ENCODE measurements at places on chromosomes 3 and 15.

DNA sequence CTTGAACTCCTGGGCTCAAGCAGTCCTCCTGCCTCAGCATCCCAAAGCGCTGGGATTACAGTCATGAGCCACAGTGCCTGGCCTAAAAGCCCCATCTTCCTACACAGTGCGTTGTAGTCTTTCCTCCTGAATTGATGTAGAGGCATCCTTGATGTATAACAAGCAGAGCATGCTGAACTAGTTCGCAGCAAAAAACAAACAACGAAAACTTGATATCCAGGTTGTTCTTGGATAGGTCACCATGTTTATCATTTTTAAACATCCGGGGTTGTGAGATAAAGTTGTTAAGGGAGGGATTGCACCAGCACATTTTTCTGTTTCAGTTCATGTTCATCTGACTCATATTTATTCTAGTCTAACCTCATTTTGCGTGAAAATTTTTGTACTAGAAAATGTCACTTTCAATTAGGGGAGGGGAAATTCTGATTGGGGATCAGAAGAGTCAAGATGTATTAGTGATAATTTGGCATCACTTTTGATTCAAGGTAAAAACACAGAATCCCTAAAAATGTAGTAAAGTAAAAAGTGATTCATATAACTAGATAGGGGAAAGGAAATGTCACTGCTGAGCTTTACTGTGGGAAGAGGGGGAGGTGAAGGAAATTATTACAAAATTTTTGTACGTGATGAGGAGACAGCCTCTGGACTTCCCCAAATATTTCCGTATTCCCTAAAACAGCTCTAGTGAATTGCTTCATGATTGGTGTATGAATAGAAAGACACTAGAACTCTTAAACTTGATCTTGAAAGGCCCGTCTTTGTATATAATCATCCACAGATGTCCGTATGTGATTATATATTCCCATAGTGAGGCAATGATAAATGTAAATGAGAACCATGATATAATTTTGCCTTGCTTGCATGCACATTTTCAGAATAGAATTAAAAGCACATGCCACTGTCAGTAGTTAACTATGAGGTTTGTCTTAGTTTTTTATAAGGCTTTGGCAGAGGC lies 22.9 kb downstream of the RAB8B start:
- no peak for DNase-seq

DNA sequence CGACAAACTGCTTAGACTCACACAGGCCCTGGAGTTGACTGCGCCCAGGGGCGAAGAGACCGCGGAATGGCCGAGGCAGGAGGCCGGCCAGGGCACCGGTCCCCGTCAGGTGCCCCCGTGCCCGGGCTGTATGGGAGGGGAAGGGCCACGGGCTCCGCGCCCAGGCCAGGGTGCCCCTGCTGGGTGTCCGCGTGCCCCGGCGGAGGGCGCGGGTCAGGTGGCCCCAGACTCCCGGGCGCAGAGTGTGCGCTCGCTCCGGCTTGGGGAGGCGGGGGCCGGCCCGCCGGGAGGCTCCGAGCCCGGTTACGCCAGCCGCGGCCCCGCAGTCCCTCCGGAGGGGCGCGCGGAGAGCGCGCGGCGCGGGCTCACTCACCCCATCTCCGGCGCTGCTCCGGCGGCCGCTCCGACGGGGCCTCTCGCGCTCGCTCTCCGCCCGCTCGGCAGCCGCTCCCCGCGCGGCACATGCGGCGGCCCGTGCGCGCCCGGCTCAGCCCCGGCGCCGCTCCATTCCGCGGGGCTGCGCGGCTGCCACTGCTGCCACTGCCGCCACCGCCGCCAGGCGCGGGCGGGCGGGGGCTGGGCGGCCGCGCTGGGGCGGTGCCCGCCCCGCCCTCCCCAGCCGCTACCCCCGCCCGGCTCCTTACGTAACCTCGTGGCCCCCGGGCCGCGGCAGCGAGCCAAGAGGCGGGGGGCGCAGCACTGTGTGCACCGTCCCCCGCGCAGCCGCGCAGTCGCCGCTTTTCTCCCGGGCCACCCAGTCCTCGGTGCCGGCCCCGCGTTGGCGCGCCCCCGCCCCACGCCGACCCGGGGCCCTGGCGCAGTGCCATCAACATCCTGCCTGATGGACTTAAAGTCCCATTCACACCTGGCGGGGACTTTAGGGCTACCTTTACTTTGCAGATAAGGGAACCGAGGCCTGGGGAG lies at the start of gene HOMER2:
Gene HOMER2 (minus strand): TSS at position 563 of the 924 bp plus-strand sequence. CDS start 185 bp downstream, at position 378.
- DNase-seq = no peak

DNA sequence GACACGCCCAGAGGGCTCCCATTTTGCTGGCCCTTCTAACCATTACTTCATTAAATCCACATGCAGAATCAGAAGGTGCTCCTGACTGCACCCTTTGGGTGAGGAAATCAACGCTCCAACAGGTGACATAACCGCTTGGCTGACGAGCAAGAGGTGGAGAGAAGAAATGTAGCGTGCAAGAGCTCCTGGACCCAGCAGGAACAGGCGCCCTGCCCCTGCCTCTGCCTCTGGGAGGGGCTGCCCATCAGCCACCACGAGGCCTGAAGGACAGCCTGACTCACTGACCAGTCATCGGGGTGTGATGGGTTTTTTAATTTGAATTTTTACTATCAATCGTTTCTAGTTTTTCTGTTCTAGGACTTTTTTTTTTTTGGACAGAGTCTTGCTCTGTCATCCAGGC lies 218.2 kb downstream of the ADAMTS17 start:
- DNase-seq = no peak

GRCh38 chr3:133042778-133043177 lies 4.6 kb downstream of the TMEM108 start:
- no peak for DNase-seq

GRCh38 chr15:24678485-24678884 lies 2.9 kb downstream of the NPAP1 start:
- no peak for DNase-seq

- no peak for DNase-seq
These were observed 77.6 kb downstream of the CCK start for GRCh38 chr3:42188376-42188775.

DNA sequence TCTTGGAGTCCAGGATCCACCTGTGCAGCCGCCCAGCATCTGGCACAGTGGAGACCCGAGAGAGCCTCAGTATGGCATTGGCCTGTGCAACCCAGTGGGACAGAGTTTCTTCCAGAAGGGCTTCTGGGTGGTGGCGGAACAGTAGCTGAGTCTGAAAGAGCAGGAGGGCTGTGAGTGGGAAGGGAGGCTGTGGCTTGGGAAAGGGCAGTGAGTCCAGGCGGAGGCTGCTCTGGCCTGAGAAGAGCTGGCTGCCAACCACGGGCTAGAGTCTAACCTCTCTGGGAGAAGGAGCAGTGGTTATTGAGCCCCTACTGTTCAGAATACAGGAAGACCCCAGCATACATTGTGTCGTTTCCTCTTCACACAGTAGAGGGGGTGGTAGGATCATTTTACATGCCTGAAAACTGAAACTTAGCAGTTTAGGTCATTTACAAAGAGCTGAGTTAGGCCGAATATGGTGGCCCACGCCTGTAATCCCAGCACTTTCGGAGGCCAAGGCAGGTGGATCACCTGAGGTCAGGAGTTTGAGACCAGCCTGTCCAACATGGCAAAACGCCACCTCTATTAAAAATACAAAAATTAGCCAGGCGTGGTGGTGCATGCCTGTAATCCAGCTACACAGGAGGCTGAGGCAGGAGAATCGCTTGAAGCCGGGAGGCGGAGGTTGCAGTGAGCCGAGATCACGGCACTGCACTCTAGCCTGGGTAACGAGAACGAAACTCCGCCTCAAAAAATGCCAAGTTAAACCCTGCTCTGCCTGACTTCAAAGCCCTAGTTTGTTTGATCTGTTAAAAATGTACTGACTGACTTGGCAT lies 3.2 kb downstream of the AEN start:
- no peak for DNase-seq

- no peak for DNase-seq
These were observed 76.1 kb downstream of the SYNPR start for GRCh38 chr3:63354160-63354559.

DNA sequence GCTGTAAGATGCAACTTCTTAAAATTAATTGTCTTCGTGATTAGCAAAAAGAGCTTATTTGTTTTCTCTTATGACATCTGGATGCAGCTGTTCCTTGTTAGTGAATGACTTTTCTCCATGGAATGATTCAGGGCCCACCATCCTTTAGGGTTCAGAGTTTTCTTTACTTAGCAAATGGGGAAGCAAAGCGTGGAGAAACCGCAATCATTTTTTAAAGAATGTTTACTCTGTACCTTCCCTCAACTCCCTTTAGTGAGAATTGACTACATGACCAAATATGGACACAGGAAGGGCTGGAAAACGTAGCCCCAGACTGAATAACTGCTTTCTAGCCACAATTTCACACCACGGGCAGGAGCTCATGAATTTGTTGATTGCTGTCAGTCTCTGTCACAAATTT lies 130.1 kb downstream of the EDEM1 start:
- no peak for DNase-seq

DNA sequence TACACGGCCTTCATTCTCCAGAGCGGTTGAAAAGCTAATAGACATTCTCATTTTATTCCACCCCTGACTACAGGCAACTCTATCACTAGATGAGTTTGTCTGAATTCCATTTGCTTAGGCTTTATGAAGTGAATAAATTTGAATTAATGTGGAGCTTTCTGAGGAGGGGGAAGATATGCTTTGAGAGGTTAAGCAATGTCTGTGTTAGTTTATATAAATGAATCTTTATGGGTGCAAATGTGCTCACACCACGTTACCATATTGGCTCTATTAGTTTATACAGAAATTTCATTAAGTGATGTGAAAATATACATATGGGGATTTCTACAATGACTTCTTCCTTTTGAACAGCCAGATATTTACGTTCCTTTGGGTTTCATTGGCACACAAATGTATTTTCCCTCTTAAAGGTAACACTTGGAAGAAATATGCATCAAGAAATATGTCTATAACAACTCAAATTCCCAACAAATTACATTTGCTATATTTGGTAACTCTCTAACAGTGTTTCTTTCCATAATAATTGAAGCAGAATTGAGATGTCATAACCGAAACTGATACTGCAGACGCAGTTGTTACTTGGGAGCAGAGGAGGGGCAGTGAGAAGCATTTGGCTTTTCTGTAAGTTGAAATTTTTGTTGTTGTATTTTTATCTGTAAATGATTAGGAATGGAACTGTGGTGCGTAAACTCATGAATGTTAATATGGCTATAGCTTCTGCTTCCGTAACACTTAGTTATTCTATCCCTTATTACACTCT lies 359.4 kb downstream of the CACNA2D3 start:
- DNase-seq = no peak

DNA sequence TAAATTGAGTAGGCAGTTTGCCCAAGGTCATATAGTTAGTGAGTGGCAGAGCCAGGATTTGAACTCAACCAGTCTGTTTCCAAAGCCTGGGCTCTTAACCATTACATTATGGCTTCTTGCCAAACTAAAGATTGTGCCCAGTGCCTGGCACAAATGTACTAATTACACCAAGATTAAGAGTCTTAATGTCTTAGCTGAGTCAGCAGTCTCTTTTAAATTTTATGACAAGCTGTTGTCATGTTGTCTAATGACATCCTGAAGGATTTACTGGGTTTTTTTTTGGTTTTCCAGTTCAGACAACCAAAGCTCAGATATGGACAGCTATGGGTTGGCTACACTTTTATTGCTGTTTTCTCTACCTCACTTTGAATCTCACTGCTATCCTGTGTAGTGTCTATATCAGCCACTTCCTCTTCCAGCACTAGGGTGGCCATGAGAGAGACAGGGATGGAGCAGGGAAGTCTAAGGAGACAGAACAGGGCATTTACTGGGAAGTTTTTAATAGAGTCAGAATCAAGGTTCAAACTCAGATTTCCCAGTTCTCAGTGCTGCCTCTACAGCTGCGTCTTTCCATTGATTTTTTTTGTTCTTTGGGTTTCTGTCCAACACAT lies 10.5 kb downstream of the FBXL2 start:
- no peak for DNase-seq

- DNase-seq = no peak
These were observed 34.2 kb downstream of the GABRA5 start for GRCh38 chr15:26901041-26901440.

DNA sequence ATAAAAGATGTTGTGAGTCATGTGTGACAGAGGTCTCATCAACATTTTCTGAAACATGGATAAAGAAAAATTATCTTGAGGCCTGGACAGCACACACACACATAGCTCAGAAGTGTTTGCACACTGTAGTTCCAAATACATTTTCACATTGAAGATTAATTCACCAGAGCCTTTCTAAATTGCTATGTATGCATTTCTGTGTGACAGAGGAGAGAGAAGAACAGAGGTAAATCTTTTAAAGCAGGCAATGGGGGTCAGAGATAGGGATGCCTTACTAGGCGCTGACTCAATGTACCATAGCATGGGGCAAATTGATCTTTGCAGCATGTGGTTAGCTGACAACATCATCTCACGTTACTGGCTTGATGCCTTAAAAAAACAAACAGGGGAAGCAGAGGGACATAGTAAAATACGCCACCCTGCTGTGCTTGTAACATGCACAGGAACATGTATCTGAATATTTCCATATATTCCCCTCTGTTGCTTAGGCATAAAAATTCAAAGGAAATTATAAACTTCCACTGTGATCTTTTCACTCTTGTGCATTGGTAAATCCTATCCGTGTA lies 7.7 kb downstream of the POU1F1 start:
- DNase-seq = no peak

- DNase-seq = no peak
These were observed 97.6 kb downstream of the FOXP1 start for GRCh38 chr3:71485896-71486295.

GRCh38 chr3:37324131-37324530 lies 149.7 kb upstream of the LRRFIP2 start:
- no peak for DNase-seq

DNA sequence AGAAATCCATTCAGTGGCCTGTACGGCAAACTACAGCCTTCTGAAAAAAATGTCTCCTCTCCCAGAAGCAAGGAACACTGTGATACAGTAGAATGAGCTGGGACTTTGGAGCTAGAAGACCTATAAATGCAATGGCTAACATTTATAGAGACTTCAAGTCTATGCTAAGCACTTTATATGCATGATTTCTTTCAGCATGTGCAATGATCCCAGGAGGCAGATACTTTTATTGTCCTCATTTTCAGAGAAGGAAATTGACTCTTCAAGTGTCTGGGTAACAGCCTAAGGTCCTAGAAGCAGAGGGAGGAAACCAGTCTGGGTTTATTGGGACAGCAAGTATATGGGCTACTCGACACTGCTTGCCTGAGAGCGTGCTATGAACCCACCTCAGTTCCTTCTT lies 140.9 kb downstream of the ALDH1A2 start:
- DNase-seq = no peak

- no peak for DNase-seq
These were observed 88.8 kb downstream of the EPHB1 start for GRCh38 chr3:134883697-134884385.

DNA sequence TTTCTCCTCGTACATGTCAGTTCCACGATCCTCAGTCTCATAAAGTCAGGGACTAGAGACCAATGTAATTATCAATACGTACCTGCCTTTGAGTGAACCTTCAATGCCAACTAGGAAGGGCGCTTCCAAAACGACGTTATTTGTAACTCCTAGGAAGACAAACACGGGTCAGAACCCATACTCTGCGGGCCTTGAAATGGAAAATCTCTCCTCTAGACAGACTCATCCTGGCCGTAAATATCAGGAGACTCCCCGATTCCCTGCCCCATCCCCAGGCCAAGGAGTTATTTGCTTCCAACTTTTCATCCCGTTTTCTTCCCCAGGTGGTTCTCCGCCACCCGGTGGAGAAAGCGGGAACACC lies 578 bp downstream of the OIP5 start:
- no peak for DNase-seq

Data from stimulated activated CD8-positive, alpha-beta memory T cell treated with anti-CD3 and anti-CD28 coated beads, Interleukin-4, amount 100 ng/mL, for 1 hour (primary cell).